Occipital lobe (tissue), 3 donors: ENCODE measurements at places on chromosomes 13 and 19. TPM values are rescaled to one million over a fixed set of nuclear protein-coding genes. Genes with fewer than 3 reads are reported as not detected.

GRCh38 chr13:95032121-95032520 lies 269.1 kb downstream of the ABCC4 start:
- no peak for DNase-seq

DNA sequence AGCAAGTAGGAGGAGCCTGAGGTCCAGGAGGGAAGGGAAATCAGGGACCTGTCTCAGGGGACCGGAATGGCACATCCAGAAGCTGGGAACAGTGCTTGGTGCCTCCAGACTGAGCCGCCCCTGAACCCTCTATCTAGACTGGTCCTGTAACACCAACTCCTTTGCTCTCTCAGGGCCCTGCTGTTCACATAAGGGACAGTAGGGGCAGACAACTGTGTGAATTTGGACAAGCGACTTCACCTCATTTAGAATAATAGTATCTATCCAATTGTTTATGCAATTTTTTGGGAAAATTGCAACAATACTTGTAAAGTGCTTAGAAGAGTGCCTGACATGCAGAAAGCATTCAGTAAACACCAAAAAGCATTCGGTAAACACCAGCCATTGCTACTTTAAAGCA lies 14.0 kb downstream of the SYMPK start:
- no peak for DNase-seq

GRCh38 chr19:8615813-8616596 lies 5.5 kb upstream of the ADAMTS10 start:
- no peak for DNase-seq

GRCh38 chr13:77715233-77715891 lies 17.9 kb downstream of the SLAIN1 start:
- DNase-seq = no peak

DNA sequence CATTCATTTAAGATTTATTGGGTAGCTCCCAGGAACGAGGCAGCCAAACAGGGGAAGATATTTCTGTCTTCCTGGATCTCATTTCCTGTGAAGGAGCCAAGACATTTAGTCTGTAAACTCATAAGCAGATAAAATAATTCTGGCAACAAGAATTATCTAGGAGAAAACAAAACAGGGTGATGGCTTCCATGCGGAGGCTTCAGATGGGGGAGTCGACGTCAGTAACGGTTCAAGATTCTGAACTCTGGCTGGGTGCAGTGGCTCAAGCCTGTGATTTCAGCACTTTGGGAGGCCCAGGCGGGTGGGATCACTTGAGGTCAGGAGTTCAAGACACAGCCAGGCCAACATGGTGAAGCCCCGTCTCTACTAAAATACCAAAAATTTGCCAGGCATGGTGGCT lies 1.3 kb downstream of the GNA15 start:
- no peak for DNase-seq

DNA sequence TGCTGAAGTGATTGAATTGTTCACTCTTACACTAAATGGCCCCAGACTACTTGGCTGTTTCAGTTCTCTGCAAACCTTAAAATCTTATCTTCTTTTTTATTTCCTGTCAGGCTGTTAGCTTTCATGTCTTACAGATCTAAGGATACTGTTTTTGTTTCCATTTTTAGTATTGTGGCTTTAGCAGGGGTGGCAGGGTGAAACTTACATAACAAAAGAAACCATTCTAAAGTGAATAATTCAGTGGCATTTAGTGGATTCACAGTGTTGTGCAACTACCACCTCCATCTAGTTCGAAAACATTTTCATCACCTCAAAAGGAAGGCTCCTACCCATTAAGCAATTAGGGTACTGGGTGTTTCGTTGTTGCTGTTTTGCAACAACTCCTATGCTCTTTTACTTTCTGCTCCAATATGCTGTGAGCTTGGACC lies 19.8 kb downstream of the TMEM272 start:
- DNase-seq = no peak

DNA sequence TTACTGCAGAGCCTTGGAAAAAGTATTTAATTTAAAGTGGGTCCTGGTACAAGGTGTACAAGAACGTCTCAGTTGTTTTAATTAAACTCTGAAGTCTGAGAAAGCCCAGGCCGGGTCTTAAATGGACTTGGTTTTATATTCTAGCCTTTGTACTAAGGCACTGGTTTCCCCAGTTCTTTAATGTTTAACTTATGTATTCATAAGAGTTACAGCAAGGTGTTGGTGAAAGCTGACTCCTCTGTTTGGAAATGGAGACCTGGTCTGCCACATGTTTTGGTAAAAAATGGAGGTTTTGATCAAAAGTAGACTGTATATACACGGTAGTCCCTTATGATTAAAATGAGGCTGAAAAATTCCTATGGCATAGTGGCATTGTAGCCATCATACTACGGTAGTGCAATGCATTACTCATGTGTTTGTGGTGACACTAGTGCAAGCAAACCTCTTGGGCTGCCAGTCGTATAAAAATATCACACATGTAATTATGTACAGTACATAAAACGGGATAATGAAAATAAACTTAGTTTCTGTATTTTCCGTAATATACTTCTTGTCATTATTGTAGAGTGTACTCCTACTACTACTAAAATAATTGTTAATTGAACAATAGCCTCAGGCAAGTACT lies 883.4 kb upstream of the SPRY2 start:
- no peak for DNase-seq

DNA sequence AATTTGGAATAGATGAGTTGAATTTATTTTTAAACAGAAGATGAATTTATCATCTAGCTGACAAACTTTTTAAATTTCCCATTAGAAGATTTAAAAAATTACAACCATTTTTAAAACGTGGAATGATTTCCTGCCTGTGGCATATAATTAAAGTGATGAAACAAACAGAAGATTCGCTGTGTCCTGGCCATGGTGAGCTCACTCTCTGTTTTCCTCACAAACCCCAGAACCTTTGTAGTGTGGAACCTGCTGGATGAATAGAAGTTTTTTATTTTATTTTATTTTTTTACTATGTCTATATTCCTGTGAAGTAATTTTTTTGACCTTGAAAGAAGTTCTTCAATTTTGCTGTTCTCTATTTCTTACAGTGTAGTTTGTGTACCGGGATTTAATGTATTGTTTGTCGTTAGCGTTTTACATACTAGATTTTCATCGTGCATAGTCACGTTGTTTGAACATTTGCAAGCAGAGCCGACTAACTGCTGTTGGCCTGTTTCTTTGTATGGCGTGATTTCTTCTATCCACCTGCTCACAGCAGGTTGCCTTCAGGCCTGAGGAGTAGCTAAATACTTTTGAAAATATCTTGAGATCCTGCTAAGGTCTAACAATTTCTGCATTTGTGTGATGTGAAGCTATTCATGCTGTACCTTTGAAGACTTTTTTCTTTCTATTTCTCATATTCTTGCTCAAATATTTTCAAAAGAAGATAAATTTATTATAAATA lies 149.2 kb downstream of the GGACT start:
- DNase-seq = no peak

HNRNPA1L2 gene
- 7.5 TPM for total RNA-seq

FFAR3 gene
- total RNA-seq = not detected

DLL3 gene
- total RNA-seq = 15.8 TPM

RAB3A gene
- total RNA-seq = 50.4 TPM

VSTM2B gene
- 12.3 TPM for total RNA-seq

APC2 gene
- total RNA-seq = 141 TPM
